ENCODE measurements at places on chromosomes 1 and 21.

GRCh38 chr1:206081856-206082255 is 28.9 kb downstream of the RHEX start:
- DNase-seq = no peak

GRCh38 chr1:198423673-198424072 is 116.8 kb downstream of the ATP6V1G3 start:
- no peak for DNase-seq

DNA sequence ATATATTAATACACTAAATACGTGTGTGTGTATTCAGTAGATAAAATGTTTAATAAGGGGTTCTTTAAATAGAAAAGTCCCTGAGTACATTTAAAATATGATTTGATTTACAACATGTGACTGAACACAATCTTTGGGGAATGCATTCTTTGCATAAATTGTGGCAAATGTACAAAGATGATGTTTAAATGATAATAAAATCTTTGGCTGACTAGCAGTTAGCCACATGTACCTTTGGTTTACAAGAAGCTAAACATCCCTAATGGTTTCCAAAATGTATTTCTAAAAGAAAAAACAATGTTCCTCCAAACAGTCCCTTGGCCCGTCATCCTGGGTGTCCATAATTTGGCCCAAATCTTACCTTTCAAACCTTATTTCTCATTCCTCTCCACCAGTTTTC is 106.4 kb upstream of the MARK1 start:
- no peak for DNase-seq

DNA sequence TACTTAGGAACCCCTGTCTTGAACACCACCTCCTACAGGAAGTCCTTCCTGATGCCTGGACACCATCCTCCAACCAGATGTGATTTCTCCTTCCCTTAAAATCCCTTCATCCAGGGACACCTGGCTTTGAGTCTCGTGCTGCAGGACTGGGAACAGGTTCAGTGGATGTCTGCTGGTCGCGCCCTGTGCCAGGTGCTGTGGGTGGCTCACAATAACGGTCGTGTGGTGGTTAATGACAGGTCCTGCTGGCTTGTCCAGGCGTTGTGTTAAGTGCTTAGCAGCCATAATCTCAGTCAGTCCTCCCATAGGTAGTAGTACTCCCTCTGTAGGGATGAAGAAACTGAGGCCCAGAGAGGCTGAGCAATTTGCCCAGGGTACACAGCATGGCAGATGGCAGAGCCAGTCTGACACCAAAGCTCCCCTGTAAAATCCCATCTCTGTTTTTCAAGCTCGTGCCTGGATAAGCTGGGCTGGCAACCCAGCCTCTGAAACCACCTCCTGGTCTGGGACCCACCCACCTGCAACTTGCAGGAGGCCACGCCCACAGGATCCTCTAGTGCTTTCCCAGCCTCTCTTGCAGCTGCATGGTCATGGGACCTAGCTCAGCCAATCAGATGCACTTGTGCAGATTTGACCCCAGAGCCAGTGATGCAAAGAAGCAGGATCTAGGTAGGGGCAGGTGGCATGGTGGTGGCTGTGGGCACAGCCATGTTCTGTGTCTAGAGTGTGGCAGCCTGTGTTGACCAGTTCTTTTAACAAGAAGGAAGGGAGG is 106.0 kb upstream of the IFFO2 start:
- no peak for DNase-seq

- DNase-seq = no peak
Observed at GRCh38 chr21:36203603-36203889, 46.9 kb downstream of the DOP1B start.

DNA sequence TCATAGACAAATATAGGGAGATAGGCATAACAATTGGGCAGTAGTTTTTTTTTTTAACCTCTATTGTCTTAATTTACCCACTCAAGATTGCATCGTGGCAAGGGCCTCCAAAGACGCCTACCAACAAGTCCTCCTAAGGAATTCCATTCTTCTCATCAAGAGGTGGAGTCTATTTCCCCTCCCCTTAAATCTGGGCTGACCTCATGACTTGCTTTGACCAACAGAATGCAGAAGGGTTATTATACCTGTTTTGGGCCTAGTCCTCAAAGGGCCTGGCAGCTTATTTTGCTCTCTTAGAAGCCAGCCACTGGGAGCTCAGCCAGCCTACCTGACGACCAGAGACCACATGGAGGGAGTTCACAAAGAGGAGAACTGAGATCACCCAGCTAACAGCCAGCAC is 92.3 kb downstream of the COQ8A start:
- DNase-seq = no peak

All from CD8-positive, alpha-beta T cell (primary cell).